ENCODE measurements at places on chromosomes 12 and 14.

- no peak for DNase-seq
Observed at GRCh38 chr12:129927316-129927900, 23.6 kb upstream of the TMEM132D start.

- DNase-seq: no peak
Observed at GRCh38 chr12:4856596-4856995, 53.1 kb upstream of the KCNA1 start.

DNA sequence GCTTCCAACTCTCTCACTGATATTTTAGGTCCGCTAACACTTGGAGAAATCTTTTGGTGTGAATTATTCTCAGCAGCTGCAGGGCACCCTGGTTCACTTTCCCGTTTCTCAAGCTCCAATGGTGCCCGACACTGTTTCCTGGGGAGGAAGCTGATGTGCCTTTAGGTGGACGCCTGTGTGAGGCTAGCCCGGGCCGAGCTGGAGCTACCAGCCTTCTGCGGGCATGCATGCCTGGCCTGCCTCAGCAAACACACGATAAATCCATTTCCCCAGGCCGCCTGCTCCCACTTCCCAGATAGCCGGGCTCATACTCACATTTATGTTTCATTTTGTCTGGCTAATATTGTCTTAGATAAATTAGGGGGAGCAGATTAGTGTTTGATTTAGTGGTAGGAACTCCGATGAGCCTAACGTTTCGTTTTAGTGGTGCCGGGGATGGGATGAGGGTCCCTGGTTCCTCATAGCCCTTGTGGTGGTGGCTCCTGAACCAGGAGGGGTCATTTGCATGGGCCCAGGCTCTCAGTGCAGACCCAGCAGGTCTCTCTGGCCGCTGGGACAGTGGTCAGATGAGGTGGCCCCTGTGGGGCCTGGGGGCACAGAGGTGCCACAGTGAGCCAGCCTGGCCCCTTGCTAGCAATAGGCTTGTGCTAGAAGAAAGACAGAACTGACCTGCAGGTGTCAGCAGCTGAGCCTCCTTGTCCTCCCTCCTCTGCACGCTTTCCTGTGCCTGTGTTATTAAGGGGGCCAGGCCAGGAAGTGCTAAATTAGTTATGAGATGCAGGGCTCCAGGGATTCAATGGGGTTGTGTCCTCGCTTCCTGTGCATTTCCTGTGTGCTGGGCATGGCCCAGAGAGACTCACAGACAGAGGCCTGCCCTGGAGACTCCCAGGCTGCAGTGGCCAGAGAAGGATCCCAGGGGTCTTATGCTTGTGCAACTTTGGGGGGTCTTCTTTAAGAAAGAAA is 88.3 kb downstream of the KIF26A start:
- DNase-seq: no peak

DNA sequence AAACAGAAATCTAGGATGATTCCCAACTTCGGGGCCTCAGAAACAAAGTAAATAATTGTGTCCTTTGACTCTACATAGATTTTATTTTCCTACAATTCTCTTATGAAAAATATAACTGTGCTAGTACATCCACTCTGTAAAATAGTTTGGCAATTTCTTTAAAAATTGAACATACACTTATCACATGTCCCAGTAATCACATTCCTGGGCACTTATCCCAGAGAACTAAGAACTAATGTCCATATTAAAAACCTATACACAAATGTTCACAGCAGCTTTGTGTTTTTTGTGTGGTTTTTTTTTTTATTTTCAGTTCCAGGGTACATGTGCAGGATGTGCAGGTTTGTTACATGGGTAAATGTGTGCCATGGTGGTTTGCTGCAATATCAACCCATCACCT is 99.0 kb downstream of the KCNH5 start:
- DNase-seq: no peak

DNA sequence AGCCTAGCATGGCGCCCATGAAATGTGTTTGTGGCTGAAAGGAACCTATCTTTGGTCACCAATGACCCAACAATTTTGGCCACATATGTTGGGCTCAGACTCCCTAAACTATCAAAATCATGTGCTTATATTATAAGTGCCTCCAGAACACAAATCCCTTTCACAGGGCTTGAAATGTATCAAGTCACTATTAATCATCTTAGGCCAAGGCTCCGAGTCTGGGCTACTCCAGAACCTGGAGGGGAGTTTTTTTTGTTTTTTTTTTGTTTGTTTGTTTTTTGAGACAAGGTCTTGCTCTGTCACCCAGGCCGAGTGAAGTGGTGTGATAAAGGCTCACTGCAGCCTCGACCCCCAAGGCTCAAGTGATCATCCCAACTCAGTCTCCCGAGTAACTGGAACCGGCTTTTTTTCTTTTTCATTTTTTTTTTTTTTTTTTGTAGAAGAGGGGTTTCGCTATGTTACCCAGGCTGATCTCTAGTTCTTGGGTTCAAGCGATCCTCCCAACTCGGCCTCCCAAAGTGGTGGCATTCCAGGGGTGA is 989 bp upstream of the DRAM1 start:
- no peak for DNase-seq

DNA sequence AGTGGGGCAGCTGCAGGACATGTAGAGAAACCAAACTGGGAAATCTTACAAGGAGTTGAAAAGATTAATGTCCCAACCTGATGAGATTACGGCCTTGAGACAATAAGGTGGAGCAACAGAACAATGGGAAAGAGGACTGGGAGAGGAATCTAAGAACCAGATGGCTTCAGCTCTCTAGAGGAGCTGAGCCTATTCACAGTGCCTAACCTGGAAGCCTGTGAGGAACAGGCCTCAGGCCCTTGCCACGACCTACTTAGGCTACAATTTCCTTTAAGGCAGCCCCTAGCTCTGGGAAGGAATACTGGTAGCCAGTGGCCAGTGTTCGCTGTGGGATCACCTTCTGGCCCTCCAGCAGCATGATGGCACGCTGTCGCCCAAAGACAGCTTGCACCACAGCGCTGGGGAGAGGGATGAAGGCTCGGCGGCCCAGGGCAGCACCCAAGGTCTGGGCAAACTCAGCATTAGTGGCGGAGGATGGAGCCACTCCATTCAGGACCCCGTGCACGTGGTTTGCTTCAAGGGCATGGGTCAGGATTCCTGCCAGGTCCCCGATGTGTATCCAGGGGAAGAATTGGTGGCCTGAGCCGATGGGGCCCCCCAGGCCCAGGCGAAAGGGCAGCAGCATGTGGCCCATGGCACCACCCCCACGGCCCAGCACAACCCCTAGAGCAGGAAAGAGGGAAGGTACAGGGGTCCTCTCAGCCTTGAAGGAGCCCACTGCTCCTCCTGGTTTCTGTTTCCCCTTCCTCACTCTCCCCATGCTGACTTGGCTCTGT is 2.6 kb downstream of the SDR39U1 start:
- DNase-seq: no peak

GRCh38 chr14:88790501-88791251 is 2.1 kb downstream of the EML5 start:
- DNase-seq: no peak

- no peak for DNase-seq
Observed at GRCh38 chr12:77938301-77938700, 107.6 kb downstream of the NAV3 start.

GRCh38 chr12:7369274-7369729 is 65.4 kb downstream of the ACSM4 start:
- no peak for DNase-seq

GRCh38 chr14:31283578-31284252 is 76.1 kb upstream of the HECTD1 start:
- DNase-seq: no peak

DNA sequence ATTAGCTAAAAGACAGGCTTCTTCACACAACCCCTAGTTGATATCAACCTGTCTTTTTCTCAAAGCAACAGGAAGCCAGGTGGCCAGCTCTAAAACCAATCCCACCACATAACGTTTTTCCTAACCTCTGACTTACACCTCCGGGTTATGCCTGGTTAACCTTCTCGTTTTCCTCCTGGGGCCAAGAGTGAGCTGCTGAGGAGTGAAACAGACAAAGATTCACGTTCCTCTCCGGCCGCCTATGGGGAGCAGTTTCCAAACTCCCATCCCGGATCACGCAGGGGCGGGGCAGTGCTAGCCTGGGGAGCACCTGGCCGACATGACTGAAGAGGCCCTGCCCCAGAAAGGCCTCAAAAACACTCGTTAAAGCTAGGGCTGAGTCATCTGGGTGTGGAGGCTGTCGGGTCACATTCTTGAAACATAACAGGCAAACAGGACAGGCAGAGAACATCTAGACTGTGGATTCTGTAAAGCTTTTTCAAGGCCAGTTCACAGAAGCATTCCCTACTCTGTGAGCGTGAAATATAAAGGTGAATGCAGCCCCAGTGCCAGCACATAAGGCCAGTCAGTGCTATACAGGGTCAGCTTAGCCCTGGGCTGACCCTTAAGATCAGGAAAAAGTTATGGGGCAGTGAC is 25.9 kb upstream of the LGALS3 start:
- DNase-seq: no peak

DNA sequence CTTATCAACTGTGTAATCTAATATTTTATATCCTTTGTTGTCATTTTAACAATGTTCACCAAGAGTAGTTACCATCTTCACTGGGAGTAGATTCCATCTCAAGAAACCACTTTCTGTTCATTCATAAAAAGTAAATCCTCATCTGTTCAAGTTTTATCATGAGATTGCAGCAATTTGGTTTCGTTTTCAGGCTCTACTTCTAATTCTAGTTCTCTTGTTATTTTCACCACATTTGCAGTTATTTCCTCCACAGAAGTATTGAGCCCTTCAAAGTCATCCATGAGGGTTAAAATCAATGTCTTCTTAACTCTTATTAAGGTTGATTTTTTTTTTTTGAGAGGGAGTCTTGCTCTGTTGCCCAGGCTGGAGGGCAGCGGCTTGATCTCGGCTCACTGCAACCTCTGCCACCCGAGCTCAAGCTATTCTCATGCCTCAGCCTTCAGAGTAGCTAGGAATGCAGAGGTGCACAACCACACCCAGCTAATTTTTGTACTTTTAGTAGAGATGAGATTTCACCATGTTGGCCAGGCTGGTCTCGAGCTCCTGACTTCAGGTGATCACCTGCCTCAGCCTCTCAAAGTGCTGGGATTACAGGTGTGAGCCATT is 276.6 kb downstream of the ACSS3 start:
- no peak for DNase-seq

- DNase-seq: no peak
Observed at GRCh38 chr14:39265033-39265432, 31.3 kb downstream of the MIA2 start.

DNA sequence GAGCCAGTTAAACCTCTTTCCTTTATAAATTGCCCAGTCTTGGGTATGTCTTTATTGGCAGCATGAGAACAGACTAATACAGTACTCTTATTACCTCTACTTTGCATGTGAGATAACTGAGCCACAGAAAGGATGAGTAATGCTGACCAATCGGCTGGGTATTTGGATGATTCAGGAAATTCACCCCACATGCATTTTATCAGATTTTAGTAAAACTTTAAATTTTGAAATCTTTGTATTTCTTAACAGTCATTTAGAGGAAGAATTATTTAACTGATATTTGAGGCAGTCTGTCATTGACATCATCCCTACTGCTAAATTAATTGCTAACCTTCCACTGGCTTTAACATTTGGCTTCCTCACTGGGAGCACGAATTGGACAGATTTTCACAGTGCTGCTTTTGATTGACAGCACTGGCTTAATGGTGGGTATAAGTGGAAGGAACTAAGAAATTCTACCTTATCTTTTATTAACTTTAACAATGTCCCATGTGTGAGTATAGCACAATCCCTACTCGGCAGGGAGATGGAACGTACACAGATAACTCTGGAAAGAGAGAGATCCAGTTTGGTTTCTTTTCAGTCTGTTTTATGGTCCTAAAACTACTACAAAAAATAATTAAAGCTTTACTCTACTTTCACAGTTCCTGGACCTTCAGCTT is 261.0 kb downstream of the DACT1 start:
- DNase-seq: no peak

DNA sequence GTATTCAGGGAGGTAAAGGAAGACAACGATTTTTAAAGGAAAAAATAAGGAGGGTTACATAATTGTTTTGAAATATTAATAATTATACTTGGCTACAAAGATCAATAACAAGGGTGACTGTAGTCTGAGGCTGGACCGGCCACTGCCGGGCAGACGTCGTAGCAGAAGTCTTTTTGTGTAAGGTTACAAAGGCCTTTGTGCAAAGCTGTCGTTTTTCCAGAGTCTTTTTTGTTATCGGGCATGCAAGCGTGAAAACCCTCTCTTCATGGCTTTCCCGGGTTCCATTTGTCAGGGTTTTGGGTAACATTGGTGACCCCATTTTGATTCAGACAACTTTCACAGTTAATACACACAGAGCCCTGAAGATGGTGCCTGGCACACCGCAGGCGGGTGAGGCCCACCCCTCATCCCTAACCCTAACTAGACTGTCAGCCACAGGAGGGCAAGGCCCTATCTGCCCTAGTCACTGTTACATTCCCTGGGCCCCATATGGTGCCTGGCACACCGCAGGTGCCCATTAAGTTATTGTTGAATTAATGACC is 31.3 kb downstream of the RILPL1 start:
- no peak for DNase-seq

GRCh38 chr14:72565149-72565559 is 328.7 kb downstream of the DPF3 start:
- no peak for DNase-seq

DNA sequence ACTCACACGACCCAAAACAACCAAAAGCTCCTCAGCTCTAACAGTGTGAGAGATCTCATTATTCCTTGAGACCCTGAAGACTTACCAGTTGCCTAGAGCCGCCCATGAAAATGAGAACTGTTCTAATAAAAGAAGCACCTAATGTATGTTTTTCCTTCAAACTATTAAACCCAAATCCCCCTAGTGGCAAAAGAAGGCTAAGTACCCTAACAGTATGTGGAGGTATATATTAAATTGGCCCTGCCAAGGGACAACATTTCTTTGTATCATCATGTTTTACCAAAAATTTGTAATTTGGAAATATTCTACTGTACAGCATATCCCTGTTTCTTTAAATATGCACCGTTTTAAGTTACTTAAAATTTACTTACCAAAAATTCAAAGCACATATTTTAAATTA is 38.0 kb upstream of the PPFIA2 start:
- peak; percentile 3 for DNase-seq

GRCh38 chr14:74638966-74639365 is 26.9 kb upstream of the LTBP2 start:
- no peak for DNase-seq

- DNase-seq: no peak
Observed at GRCh38 chr14:76837524-76837923, 11.3 kb downstream of the LRRC74A start.

DNA sequence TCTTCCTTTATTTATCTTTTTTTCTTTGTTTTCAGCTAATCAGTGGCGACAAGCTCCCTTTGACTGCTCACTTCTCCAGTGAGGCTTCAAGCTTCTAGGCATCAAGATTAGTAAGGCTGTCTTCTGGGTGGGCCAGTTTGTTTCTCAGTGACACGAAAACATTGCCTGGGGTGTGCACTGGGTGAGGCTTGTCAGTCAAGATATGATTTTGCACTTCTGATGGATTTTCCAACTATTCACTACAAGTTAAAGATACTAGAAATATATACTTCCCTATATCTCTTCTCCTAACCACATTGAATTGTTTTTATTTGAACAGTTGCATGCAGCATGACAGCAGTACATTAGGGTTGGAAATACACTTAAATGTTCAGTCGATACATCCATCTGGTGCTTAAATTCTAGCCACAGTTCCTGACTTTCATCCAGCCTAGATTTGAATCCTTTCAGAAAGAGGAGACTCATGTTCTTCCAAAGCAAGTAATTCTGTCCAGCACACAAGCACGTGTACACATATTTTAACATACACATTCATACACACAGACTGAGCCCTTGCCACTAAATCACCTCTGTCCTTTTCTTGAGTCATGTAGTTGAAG is 275.6 kb upstream of the NOVA1 start:
- DNase-seq: peak; percentile 12

All from NCI-H1694 treated with DMSO at 0.1 percent for 48 hours (cell line).